ENCODE measurements at places on chromosomes 1 and 21. TPM values are rescaled to one million over a fixed set of nuclear protein-coding genes. Genes with fewer than 3 reads are reported as not detected.

DNA sequence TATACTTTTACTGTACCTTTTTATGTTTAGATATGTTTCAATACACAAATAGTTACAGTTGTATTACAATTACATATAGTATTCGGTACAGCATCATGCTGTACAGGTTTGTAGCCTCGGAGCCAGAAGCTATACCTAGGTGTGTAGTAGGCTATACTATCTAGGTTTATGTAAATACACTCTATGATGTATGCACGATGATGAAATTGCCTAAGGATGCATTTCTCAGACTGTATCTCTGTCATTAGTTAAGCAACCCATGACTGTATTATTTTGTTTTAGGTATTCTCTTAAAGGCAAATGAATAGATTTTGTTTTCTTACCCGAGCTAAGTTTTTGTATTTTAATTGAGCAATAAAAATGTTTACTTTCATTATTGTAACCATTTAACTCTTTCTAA lies 56.4 kb downstream of the SPATA17 start:
- no peaks in the 10 kb centered on the region for H3K4me1 ChIP-seq
- H3K4me3 ChIP-seq = no peak overlapping the region
- no peaks in the 10 kb centered on the region for H3K36me3 ChIP-seq
- H3K27ac ChIP-seq = no peak overlapping the region
- DNase-seq = no peak

DNA sequence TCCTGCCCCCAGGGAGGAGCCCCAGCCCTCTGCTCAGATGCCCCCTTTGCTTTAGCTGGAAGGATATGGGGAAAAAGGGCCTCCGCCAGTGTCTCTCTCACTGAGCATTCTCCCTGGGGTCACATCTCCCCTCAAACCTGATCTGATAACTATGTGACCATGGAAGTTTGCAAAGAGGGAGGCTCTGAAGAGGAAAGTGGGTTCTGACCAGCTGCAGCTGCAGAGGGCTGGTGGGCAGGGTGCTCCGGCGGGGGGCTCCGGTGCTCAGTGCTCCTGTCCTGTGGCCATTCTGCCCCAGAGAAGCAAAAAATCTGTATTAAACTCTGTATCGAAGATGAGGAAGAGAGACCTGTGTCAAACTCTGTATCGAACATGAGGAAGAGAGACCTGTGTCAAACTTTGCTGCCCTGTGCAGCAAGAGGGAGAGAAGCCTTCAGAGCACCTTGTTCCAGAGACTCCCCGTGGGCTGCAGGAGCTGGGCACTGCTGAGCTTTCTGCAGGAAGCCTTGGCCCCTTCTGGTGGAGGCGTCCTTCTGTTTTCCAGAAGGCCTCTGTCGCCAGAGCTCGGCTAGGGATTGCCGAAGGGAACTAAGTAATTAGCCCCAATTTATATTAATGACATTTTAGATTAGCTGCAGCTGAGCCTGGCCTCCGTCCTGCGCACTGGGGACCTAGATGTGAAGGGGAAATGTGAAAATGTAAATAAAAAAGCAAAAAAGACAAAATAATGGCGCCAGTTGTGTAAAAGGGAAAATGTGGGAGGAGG lies 186.2 kb upstream of the C1orf174 start:
- no peaks in the 10 kb centered on the region for H3K4me1 ChIP-seq
- no peak overlapping the region for H3K27ac ChIP-seq
- H3K27me3 ChIP-seq = no peaks in the 10 kb centered on the region
- no peaks in the 10 kb centered on the region for H3K36me3 ChIP-seq
- DNase-seq = no peak

DNA sequence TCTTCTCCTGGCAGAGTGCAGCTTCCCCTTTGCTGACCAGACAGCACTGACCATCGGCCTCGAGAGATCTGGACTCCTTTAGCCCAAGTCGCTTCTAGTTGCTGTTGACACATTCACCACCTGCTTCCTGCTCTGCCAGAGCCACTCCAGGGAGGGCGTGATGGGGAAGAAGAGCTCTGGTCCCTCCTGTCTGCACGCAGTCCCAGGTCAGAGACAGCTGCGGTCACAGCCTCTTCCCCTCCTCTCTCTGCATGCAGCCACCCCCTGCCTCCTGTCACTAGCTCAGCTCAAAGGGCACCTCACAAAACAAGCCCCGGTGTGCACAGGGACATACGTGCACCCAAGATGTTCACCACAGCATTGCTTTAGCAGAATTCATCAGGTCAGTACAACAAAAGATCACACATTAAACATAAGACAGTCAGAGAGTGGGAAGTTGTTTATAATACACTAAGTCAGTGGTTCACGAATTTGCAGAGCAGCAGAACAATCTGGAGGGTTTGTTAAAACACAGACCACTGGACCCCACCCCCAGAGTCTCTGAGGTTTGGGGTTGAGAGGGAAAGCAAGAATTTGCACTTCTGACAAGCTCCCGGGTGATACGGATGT lies 132.9 kb downstream of the SYF2 start:
- no peak overlapping the region for H3K27ac ChIP-seq
- H3K4me3 ChIP-seq = no peak overlapping the region
- H3K36me3 ChIP-seq = no peaks in the 10 kb centered on the region
- no peaks in the 10 kb centered on the region for H3K27me3 ChIP-seq
- DNase-seq = peak; percentile 42

DNA sequence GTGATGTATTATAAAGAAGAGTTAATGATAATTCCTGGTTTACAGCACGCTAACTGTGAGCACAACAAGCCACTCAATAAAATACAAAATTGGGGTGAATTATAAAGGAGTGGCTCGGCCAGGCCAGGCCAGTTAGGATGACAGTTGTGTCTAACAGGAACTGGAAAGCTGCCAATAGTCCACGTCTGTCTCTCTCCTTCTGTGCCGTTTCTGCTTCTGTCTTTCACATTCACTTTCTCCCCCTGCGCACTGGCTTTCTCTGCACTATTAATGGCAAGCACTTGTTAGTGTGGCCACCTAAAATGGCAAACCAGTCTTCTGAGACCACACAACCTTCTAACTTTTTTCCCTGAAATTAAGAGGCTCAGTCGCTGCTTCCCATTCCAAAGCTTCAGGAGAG lies 394.3 kb downstream of the NTNG1 start:
- H3K27me3 ChIP-seq = no peaks in the 10 kb centered on the region
- no peaks in the 10 kb centered on the region for H3K4me1 ChIP-seq
- H3K27ac ChIP-seq = no peak overlapping the region
- H3K36me3 ChIP-seq = no peaks in the 10 kb centered on the region

The C4BPA gene
- total RNA-seq = not detected

The CR1L gene
- total RNA-seq = not detected

- H3K4me1 ChIP-seq = no peaks in the 10 kb centered on the region
- no peak for DNase-seq
- H3K4me3 ChIP-seq = no peak overlapping the region
- no peak overlapping the region for H3K27ac ChIP-seq
- H3K36me3 ChIP-seq = no peaks in the 10 kb centered on the region
- no peaks in the 10 kb centered on the region for H3K27me3 ChIP-seq
Measured at GRCh38 chr1:221632072-221632471, 109.8 kb downstream of the DUSP10 start.

- no peak for DNase-seq
- H3K4me1 ChIP-seq = no peaks in the 10 kb centered on the region
- no peaks in the 10 kb centered on the region for H3K36me3 ChIP-seq
- H3K27me3 ChIP-seq = no peaks in the 10 kb centered on the region
- no peak overlapping the region for H3K27ac ChIP-seq
- H3K4me3 ChIP-seq = no peak overlapping the region
Measured at GRCh38 chr1:104229860-104230259, 480.2 kb downstream of the AMY1C start.

- peaks cover 41% of the 10 kb centered on the region for H3K4me1 ChIP-seq
- no peak overlapping the region for H3K4me3 ChIP-seq
- H3K27me3 ChIP-seq = no peaks in the 10 kb centered on the region
- no peak overlapping the region for H3K27ac ChIP-seq
Measured at GRCh38 chr1:107781245-107781644, 183.7 kb downstream of the VAV3 start.

DNA sequence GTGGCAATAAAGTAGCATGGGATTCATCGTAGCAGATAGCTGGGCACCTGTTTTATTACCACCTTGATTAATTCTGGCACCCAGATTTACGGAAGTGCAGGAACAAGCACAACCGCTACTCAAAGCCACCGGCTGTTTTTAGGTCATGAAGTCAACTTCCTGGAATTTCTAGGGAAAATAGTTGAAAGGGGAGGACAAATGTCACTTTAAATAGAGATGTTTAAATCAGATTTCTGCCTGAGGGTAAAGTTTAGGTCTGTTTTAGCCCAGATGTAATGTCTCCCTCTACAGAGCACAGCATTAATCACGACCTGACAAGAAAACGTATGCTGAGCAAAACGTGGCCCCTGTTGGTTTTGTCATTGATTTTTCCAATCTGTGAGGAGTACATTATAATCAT lies 8.0 kb downstream of the ADGRL2 start:
- no peaks in the 10 kb centered on the region for H3K4me1 ChIP-seq
- no peak overlapping the region for H3K4me3 ChIP-seq
- H3K27ac ChIP-seq = no peak overlapping the region
- no peak for DNase-seq
- peaks cover 15% of the 10 kb centered on the region for H3K27me3 ChIP-seq
- H3K36me3 ChIP-seq = no peaks in the 10 kb centered on the region

The S100A8 gene
- 1.9 TPM for total RNA-seq

The CD1D gene
- 5.3 TPM for total RNA-seq

GRCh38 chr21:20741445-20741844 lies 256.8 kb upstream of the NCAM2 start:
- H3K36me3 ChIP-seq = no peaks in the 10 kb centered on the region
- no peaks in the 10 kb centered on the region for H3K27me3 ChIP-seq
- no peak overlapping the region for H3K4me3 ChIP-seq

DNA sequence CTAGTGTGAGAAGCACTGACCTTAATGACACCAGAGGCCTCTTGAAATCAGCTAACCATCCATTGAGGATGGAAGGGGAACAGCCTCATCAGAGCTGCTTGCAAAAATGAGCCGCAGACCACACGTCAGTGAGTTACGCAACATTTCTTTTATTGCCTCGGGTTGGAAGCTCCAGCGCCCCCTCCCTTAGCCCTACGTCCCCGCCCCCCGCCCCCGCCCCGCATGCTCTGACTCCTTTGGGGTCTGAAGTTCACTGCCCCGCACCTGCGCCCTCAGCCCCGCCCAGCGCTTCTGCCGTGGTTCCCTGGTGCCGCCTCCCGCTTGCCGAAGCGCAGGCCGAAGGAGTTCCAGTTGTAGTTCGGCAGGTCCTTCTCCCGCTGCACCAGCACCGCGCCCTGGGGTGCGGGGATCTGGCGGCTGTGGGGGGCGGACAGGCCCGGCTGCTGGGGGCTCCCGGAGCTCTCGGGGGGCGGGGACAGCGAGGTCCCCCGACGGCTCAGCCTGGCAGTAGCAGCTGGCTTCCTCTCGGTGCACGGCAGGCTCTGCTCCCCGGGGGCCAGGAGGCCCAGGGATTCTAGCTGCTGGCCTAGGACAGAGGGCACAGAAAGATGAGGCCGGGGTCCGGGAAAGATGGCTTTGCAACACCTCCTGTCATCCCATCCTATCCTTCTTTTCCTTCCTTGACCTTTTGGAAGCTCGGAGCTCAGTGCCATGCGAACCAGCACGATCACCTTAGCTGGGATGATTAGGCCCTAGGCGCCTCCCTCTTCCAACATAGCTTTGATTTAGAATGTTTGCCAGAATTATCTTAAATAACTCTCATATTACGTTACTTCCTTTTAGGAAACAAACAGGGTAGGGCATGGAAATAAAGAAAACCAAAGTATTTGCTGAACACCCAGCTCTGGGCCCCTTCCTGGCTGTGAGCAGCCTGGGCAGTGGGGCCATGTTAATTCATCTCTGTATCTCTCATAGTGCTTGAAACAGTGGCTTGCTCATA lies 5.8 kb downstream of the KISS1 start:
- no peak overlapping the region for H3K27ac ChIP-seq

DNA sequence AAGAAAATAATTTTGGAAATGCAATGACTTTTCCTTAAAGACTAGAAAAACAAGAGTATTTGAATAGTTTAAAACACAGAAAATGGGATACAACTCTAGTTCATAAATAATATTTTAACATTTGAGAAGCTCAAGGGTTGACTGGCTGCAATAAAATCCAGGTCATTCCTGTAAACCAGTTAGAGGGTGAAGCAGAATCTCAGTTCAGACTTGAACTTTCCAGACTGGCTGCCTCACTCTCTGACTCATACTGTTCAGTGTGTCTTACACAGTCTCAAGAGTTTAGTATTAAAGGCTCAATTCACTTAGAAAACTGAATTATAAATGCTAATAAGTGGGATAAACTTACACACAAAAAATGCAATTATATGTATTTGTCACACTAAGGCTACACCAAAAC lies 89.9 kb downstream of the RAVER2 start:
- no peak for DNase-seq
- H3K4me3 ChIP-seq = no peak overlapping the region

The NPPB gene
- total RNA-seq = not detected

The ADCY10 gene
- 0.15 TPM for total RNA-seq

The BARHL2 gene
- total RNA-seq = not detected

The RRP1B gene
- total RNA-seq = 22.7 TPM

The BMP8B gene
- total RNA-seq = 2.5 TPM

The SCMH1 gene
- total RNA-seq = 29.4 TPM

The MACO1 gene
- 21.2 TPM for total RNA-seq

The NCSTN gene
- 110 TPM for total RNA-seq

- no peaks in the 10 kb centered on the region for H3K36me3 ChIP-seq
- no peaks in the 10 kb centered on the region for H3K4me1 ChIP-seq
- no peak overlapping the region for H3K4me3 ChIP-seq
- H3K27ac ChIP-seq = no peak overlapping the region
Measured at GRCh38 chr21:9750341-9751086, 770.9 kb upstream of the TPTE start.

DNA sequence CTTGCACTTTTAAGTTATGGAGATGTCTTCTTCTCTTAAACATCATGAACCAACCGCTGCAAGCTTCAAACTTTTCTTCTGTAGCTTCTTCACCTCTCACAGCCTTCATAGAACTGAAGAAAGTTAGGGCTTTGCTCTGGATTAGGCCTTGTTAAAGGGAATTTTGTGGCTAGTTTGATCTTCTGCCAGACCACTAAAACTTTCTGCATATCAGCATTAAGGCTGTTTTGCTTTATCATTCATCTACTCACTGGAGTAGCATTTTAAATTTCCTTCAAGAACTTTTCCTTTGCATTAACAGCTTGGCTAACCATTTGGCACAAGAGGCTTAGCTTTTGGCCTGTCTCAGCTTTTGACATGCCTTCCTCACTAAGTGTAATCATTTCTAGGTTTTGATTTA lies 43.0 kb upstream of the RGL1 start:
- no peaks in the 10 kb centered on the region for H3K4me1 ChIP-seq
- H3K4me3 ChIP-seq = no peak overlapping the region
- H3K27me3 ChIP-seq = no peaks in the 10 kb centered on the region
- H3K27ac ChIP-seq = no peak overlapping the region
- no peaks in the 10 kb centered on the region for H3K36me3 ChIP-seq
- DNase-seq = no peak

- H3K27me3 ChIP-seq = no peaks in the 10 kb centered on the region
- no peak for DNase-seq
- H3K4me3 ChIP-seq = no peak overlapping the region
- peaks cover 7% of the 10 kb centered on the region for H3K4me1 ChIP-seq
Measured at GRCh38 chr1:25750923-25751605, 48.9 kb upstream of the SELENON start.

DNA sequence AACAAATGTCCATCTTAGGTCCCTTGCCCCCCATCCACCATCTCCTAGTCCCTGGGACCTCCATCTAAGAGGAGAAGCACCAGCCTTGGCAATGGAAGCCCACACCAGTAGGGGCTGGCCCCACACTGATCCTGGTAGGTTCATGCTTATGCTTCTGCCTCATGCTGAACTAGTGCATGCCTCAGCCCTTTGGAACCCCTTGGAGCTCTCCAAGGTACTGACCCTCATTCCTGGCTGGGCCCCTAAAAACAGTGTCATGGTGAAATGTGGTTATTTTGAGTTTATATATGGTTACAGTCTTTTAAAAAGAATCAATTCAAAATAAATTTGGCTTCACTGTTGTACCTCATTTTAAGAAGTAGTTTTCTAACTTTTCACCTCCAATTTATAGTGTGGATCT lies 108.3 kb downstream of the HIVEP3 start:
- no peak overlapping the region for H3K4me3 ChIP-seq
- H3K27ac ChIP-seq = no peak overlapping the region
- no peaks in the 10 kb centered on the region for H3K36me3 ChIP-seq
- DNase-seq = peak; percentile 60

All from B cell (primary cell).